ENCODE measurements at places on chromosomes 4 and X. TPM values are rescaled to one million over a fixed set of nuclear protein-coding genes. Genes with fewer than 3 reads are reported as not detected.

The APEX2 gene
- 8.5 TPM for total RNA-seq

The PPA2 gene
- total RNA-seq = 91.3 TPM

The TLR10 gene
- total RNA-seq = not detected

The GLUD2 gene
- total RNA-seq = 2.0 TPM

The ZCCHC4 gene
- total RNA-seq = 8.6 TPM

The TRAM1L1 gene
- total RNA-seq = 0.81 TPM

The FGF2 gene
- total RNA-seq = 34.6 TPM

The PROM1 gene
- total RNA-seq = not detected

The HTT gene
- total RNA-seq = 47.4 TPM

The ADH4 gene
- 1.3 TPM for total RNA-seq

Data from posterior vena cava (tissue), 2 donors.